NCI-H1694 treated with DMSO at 0.1 percent for 48 hours (cell line): ENCODE measurements at places on chromosomes 12 and 14.

GRCh38 chr12:129312048-129312447 is 458.8 kb downstream of the GLT1D1 start:
- no peak for DNase-seq

- DNase-seq, result no peak
Observed at GRCh38 chr12:96225044-96225855, 31.1 kb downstream of the ELK3 start.

GRCh38 chr12:115895247-115895646 is 382.2 kb downstream of the MED13L start:
- no peak for DNase-seq

- peak; percentile 75 for DNase-seq
Observed at GRCh38 chr12:87848248-87848868, 180.8 kb downstream of the C12orf50 start.

GRCh38 chr12:9897535-9897934 is 16.2 kb downstream of the KLRF2 start:
- DNase-seq, result no peak

GRCh38 chr12:110266980-110267620 is 13.9 kb upstream of the ATP2A2 start:
- no peak for DNase-seq

GRCh38 chr14:63287666-63288483 is 30.9 kb downstream of the GPHB5 start:
- no peak for DNase-seq

DNA sequence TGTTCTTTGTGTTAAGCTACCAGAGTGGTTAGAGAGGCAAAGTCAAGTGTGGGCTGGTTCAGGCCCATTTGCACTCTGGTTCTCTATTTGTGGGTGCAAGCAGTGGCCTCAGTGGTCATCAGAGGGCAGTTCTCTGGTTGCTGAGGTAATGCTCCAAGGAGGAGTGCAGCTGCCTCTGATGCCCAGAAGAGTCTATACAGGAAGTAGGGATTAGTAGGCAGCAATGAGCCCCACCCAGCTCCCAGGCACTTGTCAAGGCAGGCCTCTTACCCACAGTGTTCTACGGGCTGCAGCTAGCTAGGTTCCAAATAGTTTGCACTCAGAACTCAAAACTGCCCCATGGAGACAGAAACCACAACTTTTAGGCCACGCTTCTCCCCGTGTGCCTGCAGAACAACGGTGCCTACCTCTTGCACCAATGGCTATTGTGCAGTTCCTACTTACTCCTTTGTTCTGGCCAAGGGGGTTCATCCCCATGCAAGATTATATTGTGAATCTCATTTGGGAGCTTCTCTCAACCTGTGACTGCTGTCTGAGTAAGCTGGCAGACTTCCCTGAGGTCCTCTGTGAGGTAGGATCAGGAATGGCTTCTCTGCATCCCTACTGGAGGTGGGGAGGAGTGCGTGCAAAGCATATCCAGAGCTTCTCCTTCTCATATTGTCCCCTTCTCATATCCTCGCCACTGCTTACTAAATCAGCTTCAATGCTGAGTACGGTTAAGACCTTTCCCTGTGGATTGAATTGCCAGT is 410.3 kb upstream of the LMO3 start:
- DNase-seq, result no peak

GRCh38 chr14:24789378-24789884 is 155.4 kb upstream of the GZMB start:
- DNase-seq, result no peak

GRCh38 chr12:76940671-76941445 is 62.0 kb upstream of the CSRP2 start:
- no peak for DNase-seq

DNA sequence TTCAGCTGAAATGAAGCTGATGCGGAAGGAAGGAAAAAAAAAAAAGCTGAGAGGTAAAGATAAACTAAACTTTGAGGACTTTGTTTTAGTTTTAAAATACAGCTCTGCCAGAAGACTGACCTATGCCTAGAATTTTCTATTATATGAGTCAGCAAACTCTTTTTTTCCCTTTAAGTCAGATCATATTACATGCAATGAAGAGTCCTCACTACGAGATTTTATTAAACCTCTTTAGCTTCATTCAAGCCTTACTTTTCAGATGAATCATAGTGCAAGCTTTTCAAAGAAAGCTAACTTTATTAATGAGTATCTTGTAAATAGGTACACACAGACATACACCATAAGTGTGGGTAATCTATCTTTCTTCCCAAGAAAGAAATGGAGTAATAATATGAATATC is 57.8 kb upstream of the FSCB start:
- DNase-seq, result no peak

DNA sequence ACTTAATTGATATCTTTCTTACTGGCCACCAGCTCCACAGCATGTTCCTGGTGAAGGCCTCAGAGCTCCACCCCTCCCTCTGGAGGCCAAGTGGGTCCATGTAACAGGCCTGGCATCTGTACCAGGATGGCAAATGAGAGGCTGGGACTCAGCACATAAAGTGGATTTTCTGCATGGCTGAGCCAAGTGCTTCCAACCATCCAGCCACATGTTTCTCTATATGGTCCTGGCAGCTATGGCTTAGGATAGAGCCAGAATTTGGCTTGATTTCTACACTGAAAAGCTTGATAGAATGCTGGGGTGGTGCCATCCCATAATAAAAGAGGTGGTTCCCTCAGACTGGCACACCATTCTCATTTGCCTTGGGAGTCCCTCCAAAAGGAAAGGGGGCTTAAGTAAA is 94.1 kb downstream of the PAX9 start:
- DNase-seq, result peak; percentile 91
